Natural killer cell (primary cell): ENCODE measurements at places on chromosomes 5 and 9. TPM values are rescaled to one million over a fixed set of nuclear protein-coding genes. Genes with fewer than 3 reads are reported as not detected.

The EGFL7 gene
- 0.47 TPM for total RNA-seq

The FAM163B gene
- not detected for total RNA-seq

The GPR21 gene
- not detected for total RNA-seq

The CCDC183 gene
- 0.75 TPM for total RNA-seq

The ECSCR gene
- not detected for total RNA-seq

The UBE2B gene
- total RNA-seq = 124 TPM

The SMAD5 gene
- total RNA-seq = 60.1 TPM

The PCDHGA10 gene
- total RNA-seq = 2.6 TPM

The HAVCR2 gene
- 92.2 TPM for total RNA-seq

The SMIM3 gene
- 9.4 TPM for total RNA-seq

- H3K4me1 ChIP-seq = no peaks in the 10 kb centered on the region
- no peak overlapping the region for H3K27ac ChIP-seq
- H3K36me3 ChIP-seq = no peaks in the 10 kb centered on the region
- H3K27me3 ChIP-seq = no peaks in the 10 kb centered on the region
- no peak for DNase-seq
Measured at GRCh38 chr5:23703940-23704855, 196.8 kb downstream of the PRDM9 start.

GRCh38 chr9:134834217-134834956 is 46.2 kb upstream of the FCN2 start:
- H3K4me1 ChIP-seq = no peaks in the 10 kb centered on the region
- H3K27ac ChIP-seq = no peak overlapping the region
- H3K27me3 ChIP-seq = no peaks in the 10 kb centered on the region

- no peak overlapping the region for H3K4me3 ChIP-seq
- H3K4me1 ChIP-seq = peaks cover 79% of the 10 kb centered on the region
- peaks cover 71% of the 10 kb centered on the region for H3K36me3 ChIP-seq
Measured at GRCh38 chr9:113589890-113590289, 126.4 kb downstream of the RGS3 start.

- H3K36me3 ChIP-seq = no peaks in the 10 kb centered on the region
- no peaks in the 10 kb centered on the region for H3K4me1 ChIP-seq
- DNase-seq = no peak
- H3K4me3 ChIP-seq = no peak overlapping the region
- H3K27ac ChIP-seq = no peak overlapping the region
Measured at GRCh38 chr5:174282391-174282790, 236.9 kb downstream of the NSG2 start.

GRCh38 chr5:36168737-36169136 is 16.8 kb downstream of the SKP2 start:
- H3K27ac ChIP-seq = no peak overlapping the region
- H3K4me1 ChIP-seq = no peaks in the 10 kb centered on the region
- H3K27me3 ChIP-seq = no peaks in the 10 kb centered on the region
- peak; percentile 14 for DNase-seq

- no peaks in the 10 kb centered on the region for H3K36me3 ChIP-seq
- H3K4me1 ChIP-seq = peaks cover 5% of the 10 kb centered on the region
- H3K4me3 ChIP-seq = no peak overlapping the region
Measured at GRCh38 chr9:7963026-7963425, 163.4 kb upstream of the DMAC1 start.

DNA sequence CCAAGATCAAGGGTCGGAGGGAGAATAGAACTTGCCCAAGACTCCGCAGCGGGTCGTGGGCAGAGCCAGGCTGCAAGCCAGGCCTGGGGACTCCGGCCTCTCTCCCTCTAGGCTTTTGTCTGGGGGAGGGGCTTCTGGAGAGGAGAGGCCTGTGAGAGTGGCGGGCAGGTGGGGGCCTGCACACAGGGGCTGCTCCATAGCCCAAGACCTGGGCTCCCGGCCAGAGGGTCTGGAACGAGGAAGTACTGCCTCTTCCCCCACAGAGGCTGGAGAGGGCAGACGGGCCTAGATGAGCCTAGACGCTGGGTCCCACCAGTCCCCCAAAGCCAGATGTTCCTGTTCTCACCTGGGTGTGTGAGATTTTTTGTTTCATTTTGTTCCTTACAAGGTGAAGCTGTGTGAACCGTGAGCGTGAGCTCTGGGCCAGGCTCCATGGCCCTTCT is 5.2 kb upstream of the ST6GALNAC6 start:
- no peaks in the 10 kb centered on the region for H3K27me3 ChIP-seq
- H3K4me1 ChIP-seq = peaks cover 80% of the 10 kb centered on the region
- H3K4me3 ChIP-seq = peak overlapping the region; percentile 54
- peaks cover 6% of the 10 kb centered on the region for H3K36me3 ChIP-seq
- H3K27ac ChIP-seq = peak overlapping the region; percentile 96
- DNase-seq = no peak

DNA sequence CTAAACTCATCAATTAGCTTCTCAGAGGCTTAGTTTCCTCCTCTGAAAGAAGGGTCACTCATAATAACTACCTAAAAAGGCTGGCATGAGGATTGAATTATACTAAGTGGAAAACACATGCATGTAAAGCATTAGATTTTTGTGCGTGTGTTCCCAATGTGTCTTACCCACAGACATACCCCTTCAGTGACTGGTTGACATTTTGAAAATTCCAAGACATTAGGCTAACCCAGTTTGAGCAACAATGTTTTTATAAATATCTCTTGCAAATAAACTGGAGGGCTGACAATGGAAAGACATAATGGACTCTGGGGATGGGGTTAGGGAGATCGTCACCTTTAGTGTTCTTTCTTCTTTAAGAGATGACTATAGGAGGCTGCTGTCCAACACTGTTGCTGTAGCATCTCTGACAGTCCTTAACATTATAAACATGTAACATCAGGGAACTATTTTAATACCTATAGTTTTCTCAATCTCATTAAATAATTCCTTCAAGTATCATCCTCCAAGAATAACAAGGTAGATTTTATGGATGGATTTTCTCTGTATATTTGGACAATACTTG is 24.3 kb downstream of the HMHB1 start:
- no peaks in the 10 kb centered on the region for H3K27me3 ChIP-seq
- H3K4me3 ChIP-seq = no peak overlapping the region
- no peaks in the 10 kb centered on the region for H3K4me1 ChIP-seq
- H3K27ac ChIP-seq = no peak overlapping the region
- H3K36me3 ChIP-seq = no peaks in the 10 kb centered on the region
- DNase-seq = no peak

DNA sequence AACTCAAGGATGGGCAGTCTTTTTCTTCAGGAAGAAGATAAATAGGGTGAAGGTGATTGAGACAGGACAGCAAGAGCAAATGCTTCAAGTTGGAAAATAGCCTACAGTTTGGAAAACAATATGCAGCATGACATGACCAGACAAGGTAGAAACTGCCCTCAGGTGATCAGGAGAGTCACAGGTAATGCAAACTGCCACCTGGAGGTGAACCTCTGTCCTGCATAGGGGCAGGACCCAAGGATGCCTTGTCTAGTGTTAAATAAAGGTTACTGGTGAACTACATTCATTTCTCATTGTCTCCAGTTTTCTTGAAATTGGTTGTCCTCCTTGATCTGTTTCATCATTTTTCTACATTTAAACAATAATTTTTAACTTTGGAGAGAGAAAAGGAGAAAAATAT is 232.1 kb downstream of the SEMA5A start:
- no peaks in the 10 kb centered on the region for H3K4me1 ChIP-seq
- no peak overlapping the region for H3K4me3 ChIP-seq
- no peak for DNase-seq
- no peaks in the 10 kb centered on the region for H3K27me3 ChIP-seq
- no peaks in the 10 kb centered on the region for H3K36me3 ChIP-seq
- H3K27ac ChIP-seq = no peak overlapping the region

DNA sequence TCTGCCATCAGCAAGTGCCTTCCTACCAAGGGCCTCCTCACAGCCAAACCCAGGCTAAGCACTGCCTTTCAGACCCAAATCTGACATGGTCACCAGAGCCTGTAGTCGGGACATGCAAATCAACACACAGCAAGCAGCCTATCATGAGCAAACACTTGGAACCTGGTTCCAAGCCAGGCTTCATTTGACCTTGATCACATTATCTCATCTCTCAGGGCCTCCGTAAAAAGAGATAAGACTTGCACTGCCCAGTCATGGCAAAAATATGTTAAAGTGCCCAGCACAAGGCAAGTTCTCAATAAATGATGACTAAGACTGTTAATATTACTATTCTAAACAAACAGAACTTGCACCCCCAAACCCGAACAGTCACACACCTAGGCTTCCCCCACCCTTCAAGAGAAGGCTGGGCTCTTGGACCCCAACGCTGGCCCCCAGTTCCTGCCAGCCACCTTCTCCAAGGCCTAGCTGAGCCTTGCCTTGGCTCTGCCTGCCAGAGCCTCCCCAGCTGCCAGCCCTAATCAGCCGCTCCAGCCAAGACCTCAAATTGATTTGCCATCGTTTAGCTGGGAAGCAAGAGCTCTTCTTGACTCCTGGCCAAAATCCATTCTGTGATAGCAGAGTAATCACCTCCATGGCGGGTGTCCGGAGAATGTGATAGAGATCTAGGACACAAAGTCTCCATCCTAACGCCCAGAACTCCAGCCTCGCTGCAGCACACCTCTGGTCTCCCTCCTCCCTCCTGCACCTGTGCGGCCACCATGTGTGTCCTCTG is 18.7 kb downstream of the CPLX2 start:
- H3K27me3 ChIP-seq = no peaks in the 10 kb centered on the region
- H3K36me3 ChIP-seq = no peaks in the 10 kb centered on the region
- no peak overlapping the region for H3K4me3 ChIP-seq
- no peak overlapping the region for H3K27ac ChIP-seq

DNA sequence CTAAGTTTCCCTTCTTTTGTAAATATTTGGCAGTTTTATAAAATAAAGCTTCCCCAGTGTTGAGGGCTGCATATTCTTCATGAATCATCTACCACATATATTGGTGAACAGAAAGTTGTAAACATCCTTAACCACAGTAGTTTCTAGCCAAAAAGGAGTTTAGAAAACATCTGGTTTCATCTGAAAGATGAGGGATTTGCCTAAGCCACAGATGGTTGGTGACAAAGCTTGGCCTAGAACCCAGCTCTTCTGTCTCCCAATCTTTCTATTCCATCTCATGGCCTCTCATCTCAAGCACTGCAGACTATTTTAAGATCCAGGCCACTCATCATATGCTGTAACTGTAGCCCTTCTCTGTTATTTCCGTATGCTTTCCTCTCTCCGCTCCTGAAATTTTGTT is 232.3 kb upstream of the TRPM3 start:
- no peak for DNase-seq
- no peak overlapping the region for H3K27ac ChIP-seq
- no peaks in the 10 kb centered on the region for H3K36me3 ChIP-seq
- H3K27me3 ChIP-seq = no peaks in the 10 kb centered on the region
- H3K4me3 ChIP-seq = no peak overlapping the region

- no peaks in the 10 kb centered on the region for H3K27me3 ChIP-seq
- no peak overlapping the region for H3K4me3 ChIP-seq
- no peak overlapping the region for H3K27ac ChIP-seq
- no peak for DNase-seq
- H3K36me3 ChIP-seq = no peaks in the 10 kb centered on the region
Measured at GRCh38 chr5:337563-338130, 16.1 kb downstream of the AHRR start.

DNA sequence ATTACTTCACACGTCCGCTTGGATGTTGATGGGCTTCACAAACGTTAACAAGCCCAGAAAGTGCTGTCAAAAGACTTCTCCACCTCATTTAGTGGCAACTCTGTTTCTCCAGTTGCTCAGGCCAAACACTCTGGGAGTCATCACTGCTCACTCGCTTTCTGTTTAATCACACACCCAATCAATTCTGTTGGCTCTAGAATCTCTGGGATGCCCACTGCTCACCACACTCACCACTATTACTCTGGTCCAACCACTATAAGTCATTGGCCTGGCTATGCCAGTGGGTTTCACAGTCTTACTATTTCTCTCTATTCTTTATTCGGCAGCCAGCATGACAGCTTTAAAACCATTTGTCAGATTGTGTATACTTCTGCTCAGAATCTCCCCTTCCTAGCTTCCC is 163.5 kb downstream of the KDM4C start:
- H3K4me1 ChIP-seq = no peaks in the 10 kb centered on the region
- no peak overlapping the region for H3K4me3 ChIP-seq
- no peak for DNase-seq
- H3K27ac ChIP-seq = no peak overlapping the region
- H3K27me3 ChIP-seq = no peaks in the 10 kb centered on the region
- H3K36me3 ChIP-seq = no peaks in the 10 kb centered on the region

DNA sequence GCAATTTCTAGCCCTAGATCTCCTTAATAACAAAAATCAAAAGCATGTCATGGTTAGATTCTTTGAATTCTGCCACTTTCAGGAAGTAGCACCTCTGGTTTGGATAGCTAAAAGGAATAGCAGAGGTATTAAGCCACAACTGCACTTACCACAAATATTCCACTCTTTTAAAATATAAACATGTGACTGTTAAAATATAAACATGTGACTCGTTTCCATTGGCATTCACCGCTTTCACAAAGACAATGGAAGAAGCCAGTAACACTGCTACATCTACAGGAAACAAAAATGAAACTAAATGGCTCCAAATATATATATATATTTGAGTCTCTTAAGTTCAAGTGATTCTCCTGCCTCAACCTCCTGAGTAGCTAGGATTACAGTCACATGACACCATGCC is 222.9 kb downstream of the ARL15 start:
- no peak overlapping the region for H3K27ac ChIP-seq
- no peaks in the 10 kb centered on the region for H3K27me3 ChIP-seq
- no peak overlapping the region for H3K4me3 ChIP-seq
- H3K36me3 ChIP-seq = no peaks in the 10 kb centered on the region

GRCh38 chr5:22650511-22650910 is 202.6 kb downstream of the CDH12 start:
- H3K4me1 ChIP-seq = no peaks in the 10 kb centered on the region
- H3K27me3 ChIP-seq = no peaks in the 10 kb centered on the region
- H3K4me3 ChIP-seq = no peak overlapping the region
- no peak overlapping the region for H3K27ac ChIP-seq
- H3K36me3 ChIP-seq = no peaks in the 10 kb centered on the region

GRCh38 chr9:36862206-36863145 is 171.6 kb downstream of the PAX5 start:
- no peaks in the 10 kb centered on the region for H3K36me3 ChIP-seq
- H3K4me3 ChIP-seq = no peak overlapping the region
- H3K27ac ChIP-seq = no peak overlapping the region
- no peaks in the 10 kb centered on the region for H3K4me1 ChIP-seq
- peak; percentile 17 for DNase-seq

DNA sequence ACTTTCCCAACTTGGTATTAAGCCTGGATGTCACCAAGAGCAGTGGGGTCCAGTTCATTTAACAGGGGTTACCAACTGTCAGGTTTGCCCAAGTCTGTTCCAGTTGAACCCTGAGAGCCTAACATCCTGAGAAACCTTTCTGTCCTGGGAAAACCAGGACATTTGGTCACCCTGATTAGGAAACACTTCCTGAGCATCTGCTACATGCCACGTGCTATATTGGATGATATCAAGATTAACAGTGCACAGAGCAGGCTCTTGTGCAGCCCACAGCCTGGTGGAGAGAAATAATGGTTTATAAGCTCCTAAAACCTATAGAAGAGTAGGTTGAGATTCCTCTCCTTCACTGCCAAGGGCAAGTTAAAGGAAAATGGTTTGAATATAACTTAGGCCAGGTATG is 102.9 kb upstream of the RAD23B start:
- H3K36me3 ChIP-seq = no peaks in the 10 kb centered on the region
- H3K27ac ChIP-seq = no peak overlapping the region
- H3K4me1 ChIP-seq = peaks cover 7% of the 10 kb centered on the region
- no peak overlapping the region for H3K4me3 ChIP-seq
